Motor neuron (in vitro differentiated cells): ENCODE measurements at places on chromosomes 3 and 15.

GRCh38 chr3:42708611-42709151, 6.1 kb upstream of the HHATL start:
- no peak for ATAC-seq

GRCh38 chr15:40695469-40695890, 506 bp downstream of the RAD51 start:
- ATAC-seq, result no peak

DNA sequence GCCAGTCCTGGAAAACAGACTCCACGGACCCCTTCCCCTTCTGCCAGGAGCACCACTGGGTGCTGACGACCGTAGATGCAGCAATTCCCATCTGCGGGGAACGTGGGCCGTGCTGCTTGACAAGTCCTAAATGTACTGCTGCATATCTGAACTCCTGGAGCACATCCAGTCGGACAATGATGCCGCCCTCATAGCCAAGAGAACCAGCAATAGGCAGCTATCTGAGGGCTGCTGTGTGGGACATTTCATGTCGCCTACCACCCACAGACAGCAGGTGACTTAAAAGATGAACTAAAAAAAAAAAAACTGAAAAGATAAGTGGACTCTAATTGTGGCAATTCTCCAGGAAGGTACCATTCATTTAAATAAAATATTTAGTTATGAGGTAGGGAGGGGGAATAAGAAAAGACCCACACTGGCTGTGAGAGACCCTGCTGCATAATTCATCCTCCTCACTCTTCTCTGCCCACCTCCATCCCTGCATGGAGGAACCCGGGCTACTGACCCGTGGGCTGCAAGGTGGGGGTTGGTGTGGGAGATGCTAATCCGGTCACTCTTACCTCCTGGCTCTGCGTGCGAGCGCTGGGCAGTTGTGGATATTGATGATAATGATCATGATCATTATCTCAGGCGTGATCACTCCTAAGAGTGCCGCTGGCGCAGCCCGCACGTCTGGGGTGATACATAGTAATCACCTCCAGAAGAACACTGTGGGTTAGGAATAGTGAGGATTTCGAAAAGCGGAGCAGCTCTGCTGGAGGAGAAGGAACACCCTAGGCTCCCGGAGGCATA, 28.3 kb downstream of the ALS2CL start:
- peak; percentile 1 for ATAC-seq

GRCh38 chr15:95262866-95263564, 1031.7 kb downstream of the MCTP2 start:
- no peak for ATAC-seq

GRCh38 chr3:55720614-55721013, 233.5 kb upstream of the WNT5A start:
- ATAC-seq, result no peak

- ATAC-seq, result no peak
Observed at GRCh38 chr3:191795196-191795595, 334.2 kb downstream of the PYDC2 start.

DNA sequence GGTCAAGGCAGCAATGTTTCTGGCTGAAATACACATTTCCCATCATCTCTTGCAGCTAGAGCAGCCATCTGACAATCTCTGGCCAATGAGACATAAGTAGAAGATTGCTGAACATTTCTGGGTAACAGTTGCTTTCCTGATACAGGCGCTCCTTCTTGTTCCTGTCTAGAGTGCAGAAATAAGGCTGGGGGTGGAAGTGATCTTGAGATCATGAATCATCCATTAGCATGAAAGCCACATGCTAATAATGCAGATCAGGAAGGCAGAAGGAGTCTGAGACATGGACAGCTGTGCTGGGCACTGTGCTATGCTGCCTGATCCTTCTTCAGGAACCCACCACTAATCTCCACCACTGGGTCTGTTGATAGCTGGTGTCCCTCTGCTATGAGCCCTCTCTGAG, 14.8 kb upstream of the TMEM108 start:
- ATAC-seq, result peak; percentile 99

DNA sequence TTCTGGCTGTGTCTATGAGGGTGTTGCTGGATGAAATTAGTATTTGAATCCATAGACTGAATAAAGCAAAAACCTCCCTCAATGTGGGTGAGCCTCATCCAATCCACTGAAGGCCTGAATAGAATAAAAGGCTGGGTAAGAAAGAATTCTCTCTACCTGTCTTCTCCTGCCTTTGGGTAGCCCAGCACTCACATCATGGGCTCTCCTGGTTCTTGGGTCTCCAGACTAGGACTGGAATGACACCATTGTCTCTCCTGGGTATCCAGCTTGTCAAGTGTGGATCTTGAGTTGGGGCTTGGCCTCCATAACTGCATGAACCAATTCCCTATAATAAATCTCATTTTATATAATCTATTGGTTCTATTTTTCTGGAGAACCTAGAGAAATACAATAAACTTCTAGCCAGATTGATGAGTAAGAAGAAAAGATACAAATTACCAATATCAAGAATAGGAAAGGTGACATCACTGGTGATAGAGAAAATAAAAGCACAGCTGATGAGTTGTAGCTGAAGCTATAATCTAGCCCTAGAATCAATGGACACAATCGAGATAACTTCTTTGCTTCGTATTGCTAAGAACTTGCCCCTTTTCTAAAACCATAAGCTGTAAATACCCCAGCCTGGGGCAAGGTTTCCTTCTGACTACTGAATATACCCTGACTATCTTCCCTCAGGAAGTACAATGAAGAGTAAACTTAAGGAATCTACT, 106.4 kb downstream of the ANO10 start:
- no peak for ATAC-seq

DNA sequence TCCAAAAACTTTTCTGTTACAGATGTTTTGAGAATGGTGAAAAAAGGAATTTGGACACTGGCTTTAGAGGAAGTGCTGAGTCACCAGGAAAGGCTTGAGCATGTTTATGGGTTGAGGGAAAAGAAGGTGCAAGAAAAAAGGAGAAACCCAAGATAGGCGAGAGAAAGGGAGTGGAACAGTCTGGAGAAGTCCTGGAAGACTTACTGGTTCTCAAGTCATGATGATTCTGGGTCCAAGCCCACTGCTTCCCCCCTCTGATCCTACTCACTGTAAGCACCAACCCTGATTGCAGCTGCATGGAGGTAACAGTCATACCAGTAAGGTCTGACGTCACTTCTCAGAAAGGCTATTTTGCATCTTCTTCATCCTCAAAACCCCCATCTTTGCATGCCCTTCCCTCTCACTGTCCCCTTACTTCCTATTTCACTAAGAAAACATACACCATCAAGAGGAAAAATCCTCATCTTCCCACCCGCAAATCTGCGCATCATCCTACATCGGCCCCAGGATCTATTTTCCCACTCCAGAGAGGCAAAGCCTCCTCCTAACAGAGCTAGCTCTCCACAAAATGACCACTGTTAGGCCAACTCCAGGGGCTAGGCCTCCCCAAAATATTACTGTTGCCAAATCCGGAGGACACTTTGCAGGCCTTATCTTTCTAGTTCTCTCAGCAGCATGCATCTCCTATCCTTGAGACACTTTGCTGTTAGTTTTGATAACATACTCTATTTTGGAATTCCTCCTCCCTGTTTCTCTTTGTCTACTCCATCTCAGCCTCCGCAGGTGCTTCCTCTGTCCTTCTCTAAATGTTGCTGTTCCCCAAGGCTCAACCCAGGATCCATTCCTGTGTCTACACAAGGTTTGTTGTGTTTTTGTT, 3.2 kb upstream of the ATP13A3 start:
- ATAC-seq, result no peak

GRCh38 chr15:68469162-68470048, 37.4 kb upstream of the ITGA11 start:
- no peak for ATAC-seq

GRCh38 chr3:142495103-142495502, 47.3 kb upstream of the XRN1 start:
- ATAC-seq, result no peak

DNA sequence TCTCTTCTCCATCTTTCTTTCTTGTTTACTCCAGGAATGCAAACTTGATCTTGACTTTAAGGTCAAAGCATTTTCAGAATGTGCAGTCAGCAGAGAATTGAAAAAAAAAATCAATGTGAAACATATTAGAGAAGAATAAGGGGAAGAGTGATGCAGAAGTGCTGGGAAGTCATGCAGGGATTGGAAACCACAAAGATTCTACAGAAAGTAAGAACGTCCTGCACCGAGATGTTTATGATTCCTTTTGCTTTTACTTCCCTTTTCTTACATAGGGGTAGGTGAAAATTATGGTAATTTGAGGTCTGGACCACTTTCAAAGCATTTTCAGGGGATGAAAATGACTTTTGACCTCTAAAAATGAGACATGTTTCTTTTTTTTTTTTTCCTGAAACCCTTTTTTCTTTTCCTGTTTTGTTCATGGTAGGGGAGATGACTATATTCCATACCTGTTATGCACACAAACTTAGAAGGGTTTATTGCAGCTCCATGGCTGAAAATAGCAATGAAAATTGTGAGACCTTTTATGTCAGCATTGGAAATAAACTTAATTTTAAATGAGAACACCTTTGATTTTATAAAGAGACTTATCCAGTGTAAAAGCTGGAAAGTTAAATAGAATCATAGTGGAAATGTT, 623.5 kb upstream of the TBL1XR1 start:
- ATAC-seq, result no peak
